ENCODE measurements at places on chromosomes 3 and 15.

- DNase-seq = no peak
Measured at GRCh38 chr3:191051037-191051436, 148.0 kb upstream of the OSTN start.

- no peak for DNase-seq
Measured at GRCh38 chr3:176969506-176969905, 227.8 kb downstream of the TBL1XR1 start.

DNA sequence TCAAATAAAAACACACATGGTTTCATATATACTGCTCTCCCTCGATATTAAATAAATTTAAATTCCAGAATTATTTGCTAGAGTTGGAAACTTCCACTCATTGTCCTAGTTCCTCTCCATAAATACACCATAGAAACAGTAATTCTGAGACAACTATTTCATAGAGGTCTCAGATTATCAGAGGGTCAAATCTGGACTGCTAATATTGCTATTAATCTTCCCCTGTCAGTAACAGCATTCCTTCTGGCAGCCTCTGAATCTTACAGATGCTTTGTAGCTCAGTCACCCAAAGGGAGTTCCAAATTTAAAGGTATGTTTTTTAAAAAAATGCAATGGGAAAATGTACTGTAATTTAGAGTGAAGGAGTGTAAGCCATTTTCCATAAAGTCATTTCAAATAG, 428.8 kb downstream of the PYDC2 start:
- no peak for DNase-seq

DNA sequence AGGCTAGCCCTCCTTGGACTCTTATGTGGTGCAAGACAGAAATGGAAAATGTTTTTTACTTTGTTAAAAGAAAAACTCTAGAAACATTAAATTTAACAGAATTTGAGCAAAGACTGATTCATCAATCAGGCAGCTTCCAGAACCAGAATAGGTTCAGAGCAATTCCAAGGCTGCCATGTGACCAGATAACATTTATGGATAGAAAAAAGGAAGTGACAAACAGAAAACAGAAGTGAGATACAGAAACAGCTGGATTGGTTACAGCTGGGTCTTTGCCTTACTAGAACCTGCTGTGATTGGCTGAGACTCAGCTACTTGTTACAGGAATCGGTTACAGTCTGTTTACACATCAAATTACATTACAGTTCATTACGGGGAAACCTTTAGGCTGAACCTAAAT, 22.5 kb upstream of the OTOL1 start:
- peak; percentile 11 for DNase-seq

- DNase-seq = no peak
Measured at GRCh38 chr15:36644191-36644896, 64.9 kb downstream of the CDIN1 start.

- no peak for DNase-seq
Measured at GRCh38 chr3:151579571-151580270, 118.9 kb upstream of the IGSF10 start.

DNA sequence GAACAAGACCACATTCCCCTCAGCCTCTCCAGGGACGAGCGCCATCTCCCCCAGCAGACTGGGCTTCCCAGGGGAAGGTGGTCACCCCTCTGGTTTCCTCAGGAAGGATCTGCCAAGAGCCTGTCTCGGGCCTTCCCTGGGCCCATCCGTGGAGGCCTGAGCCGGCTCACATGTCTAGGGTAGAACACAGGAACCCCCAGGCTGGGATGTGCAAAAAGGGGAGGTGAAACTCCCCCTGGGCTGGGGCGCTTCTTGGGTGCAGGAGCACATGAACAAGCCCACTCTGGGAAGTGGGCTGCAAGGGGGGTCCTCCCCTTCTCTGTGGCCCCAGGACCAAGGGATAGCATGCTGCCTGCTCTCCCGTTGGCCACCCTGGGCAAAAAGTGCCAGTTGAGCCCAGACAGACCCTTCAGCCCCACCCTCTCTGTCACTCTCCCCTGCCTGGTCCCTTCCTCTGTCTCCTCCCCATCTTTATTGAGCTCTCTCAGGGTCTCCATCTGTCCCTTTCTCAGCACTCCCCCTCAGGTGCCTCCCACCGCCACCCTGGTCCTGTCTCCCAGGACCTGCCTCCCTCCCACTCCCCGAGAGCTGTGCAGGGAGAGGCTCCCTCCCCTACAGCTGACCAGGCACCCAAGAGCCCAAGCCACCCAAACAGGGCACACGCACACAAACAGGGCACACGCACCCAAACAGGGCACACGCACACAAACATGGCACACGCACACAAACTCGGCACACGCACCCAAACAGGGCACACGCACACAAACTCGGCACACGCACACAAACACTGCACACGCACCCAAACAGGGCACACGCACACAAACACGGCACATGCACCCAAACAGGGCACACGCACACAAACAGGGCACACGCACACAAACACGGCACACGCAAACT, 864 bp downstream of the SEMA3G start:
- DNase-seq = no peak

DNA sequence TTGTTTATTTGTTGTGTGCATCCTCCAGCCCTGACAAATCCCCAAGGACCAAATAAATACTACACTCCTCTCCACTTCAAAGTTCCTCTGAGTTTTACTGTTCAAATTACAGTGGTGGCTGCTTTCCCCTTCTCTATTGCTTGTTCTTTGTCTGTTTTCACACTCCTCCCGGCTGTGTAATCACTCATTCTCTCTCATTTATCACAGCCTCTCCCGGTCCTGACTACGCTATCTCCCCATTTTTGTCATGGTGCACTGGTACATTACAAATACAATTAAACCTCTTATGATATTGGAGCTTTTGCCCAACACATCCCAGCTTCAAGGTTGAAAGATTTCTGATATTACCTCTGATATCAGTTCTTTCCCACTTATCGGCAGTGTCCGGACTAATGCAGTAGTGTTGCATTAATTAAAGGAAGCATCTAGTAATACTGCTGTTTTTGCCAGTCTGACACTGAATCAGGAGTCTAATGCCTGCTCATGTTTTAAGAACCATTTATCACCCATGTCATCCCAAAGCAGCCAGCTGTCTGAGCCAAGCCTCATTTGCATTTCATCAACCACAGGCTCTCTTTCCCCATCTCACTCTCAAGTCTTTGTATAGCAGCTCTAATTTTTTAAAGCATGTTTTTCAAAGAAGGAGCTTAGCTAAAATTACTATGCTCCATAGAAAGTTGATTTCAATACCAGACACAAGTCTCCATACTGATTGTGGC, 740.5 kb downstream of the ROBO2 start:
- no peak for DNase-seq

- DNase-seq = peak; percentile 14
Measured at GRCh38 chr3:159668990-159669476, 319.6 kb upstream of the IL12A start.

DNA sequence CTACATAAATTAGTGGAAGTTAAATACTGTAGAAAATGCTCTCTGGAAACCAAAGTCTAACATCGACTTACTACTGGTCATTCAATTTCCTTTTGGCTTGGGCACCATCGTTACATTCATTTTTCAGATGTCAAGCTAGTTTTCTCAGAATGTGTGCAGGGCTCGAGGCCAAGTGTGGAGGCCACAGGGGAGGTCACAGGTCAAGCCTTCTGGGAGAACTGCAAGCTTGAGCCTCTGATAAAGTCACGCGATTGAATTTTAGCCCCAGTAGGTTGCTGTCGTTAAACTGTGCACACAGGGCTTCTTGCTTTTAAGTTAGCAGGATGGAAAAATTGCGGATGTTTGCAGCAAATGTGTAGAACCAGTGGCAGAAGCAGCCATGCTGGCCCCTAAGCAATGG, 182.2 kb downstream of the APBA2 start:
- DNase-seq = no peak

- DNase-seq = no peak
Measured at GRCh38 chr15:48315041-48315440, 16.2 kb upstream of the DUT start.

- peak; percentile 67 for DNase-seq
Measured at GRCh38 chr3:143972505-143973258, 1.1 kb downstream of the DIPK2A start.

DNA sequence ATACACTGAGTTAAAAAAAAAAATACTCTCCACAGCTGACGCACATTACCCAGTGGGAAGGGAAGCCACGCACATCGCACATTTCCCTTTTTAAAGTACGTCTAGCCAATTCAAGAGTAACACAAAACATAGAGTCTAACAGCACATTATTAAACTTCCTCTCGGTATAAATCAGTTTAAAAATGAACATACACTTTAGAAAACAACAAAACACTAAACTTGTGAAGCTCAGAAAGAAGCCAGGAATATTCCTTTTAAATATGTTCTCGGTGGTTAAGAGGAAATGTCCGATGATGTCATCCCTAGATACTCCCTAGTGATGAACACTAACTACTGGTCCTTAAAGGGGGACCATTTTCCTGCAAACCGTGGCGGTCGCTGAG, 721 bp downstream of the MYEF2 start:
- DNase-seq = peak; percentile 38

GRCh38 chr3:8888301-8888915, 74.9 kb downstream of the RAD18 start:
- peak; percentile 67 for DNase-seq

DNA sequence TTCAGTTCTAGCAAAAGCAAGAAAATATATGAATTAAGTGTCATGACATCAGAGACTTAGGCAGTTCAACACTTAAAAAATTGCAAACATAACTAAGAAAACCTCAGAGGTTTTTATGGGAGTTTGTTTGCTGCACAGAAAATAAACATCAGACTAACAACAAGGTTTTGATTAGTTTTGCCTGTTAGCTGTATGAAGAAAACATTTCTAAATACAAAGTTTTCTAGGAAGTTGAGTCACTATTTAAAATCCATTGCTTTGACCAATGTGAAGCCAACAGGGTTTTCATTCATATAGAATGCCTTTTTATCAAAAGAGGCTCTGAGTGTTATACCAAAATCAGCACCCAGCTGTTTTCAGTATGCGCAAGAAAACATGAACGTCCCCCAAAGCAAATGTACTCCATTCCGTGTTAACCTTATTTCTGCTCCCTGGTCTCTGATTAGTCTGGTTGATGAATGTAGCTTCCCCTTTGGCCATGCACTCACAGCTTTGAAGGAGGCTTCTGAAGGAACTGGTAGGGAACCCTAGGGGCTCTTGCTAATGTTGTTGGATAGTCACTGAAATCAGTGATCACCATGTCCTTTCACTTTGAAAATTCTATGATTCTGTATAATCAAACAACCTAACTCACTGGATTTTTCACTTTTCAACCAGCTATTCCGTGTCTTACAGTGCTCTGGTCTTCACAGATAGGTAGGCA, 89.6 kb upstream of the TSEN2 start:
- DNase-seq = no peak

GRCh38 chr15:101042320-101042719, 123.2 kb downstream of the LRRK1 start:
- no peak for DNase-seq

DNA sequence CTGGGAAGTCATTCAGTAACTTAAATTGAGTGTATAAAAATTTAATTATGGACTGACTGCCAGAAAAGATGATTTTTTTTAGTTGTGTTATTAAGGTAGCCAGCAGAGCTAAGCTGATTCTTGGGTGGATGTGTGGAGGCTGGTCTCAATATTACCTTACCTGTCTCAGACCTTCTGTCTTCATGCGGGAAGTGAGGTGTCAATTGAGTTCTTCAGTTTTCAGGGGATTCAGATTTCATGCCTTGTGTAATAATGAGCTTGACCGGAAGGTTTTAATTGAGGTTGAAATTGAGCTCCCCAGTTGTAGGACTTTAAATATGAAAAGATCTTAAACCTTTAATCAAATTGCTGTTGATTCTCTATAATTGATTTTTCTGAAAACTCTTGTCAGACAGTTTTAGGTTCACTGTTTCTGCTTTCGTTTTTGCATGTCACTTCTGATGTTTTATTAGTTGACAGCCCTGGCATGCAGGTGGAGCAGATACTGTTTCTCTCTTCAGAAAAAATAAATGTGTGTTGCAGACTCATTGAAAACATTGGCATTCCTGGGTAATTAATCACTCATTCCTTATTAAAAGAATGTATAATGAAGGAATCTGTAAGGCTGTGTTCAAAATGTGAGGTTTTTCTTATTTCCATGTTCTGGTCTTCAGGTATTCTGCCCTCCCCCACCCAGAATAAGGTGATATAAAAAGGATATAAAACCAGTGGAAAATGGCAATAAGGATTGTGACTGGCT, 54.5 kb downstream of the PSMD6 start:
- DNase-seq = no peak

GRCh38 chr15:35929740-35930444, 383.9 kb upstream of the DPH6 start:
- DNase-seq = no peak

GRCh38 chr3:23333633-23334032, 130.5 kb downstream of the UBE2E2 start:
- no peak for DNase-seq

- DNase-seq = no peak
Measured at GRCh38 chr15:48627260-48627940, 18.1 kb downstream of the FBN1 start.

DNA sequence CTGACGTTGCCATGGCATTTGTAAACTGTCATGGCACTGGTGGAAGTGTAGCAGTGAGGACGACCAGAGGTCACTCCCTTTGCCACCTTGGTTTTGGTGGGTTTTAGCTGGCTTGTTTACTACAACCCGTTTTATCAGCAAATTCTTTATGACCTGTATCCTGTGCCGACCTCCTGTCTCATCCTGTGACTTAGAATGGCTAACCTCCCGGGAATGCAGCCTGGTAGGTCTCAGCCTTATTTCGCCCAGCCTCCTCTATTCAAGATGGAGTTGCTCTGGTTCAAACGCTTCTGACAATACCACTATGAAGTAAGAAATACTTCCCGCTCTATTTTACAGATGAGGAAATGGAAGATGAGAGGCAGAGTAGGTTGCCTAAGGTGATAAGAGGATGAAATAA, 16.6 kb downstream of the PAQR9 start:
- no peak for DNase-seq

Data from brain microvascular endothelial cell (primary cell).